ENCODE measurements at places on chromosomes 3 and 15.

GRCh38 chr3:185532901-185533300, 19.5 kb downstream of the LIPH start:
- no peak for DNase-seq

GRCh38 chr3:117873249-117873600, 1161.4 kb downstream of the IGSF11 start:
- DNase-seq: no peak

- no peak for DNase-seq
Observed at GRCh38 chr3:66035763-66036477, 2.8 kb downstream of the MAGI1 start.

DNA sequence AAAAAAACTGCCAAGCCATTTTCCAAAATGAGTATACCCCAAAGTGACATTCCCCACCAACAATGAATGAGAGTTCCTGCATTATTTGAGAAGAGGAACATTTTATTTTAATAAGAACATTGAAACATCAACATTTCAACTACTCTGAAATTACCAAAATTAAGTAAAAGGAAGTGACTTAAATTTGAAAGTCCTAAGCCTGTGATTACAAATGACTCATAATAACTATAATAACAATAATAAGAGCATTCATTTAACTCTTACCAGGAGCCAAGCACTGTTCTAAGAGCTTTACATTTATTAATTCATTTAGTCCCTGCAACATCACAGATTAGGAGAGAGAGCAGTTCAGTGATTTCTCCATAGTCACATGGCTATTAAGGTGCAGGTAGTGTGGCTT, 32.4 kb downstream of the LRRC28 start:
- no peak for DNase-seq

DNA sequence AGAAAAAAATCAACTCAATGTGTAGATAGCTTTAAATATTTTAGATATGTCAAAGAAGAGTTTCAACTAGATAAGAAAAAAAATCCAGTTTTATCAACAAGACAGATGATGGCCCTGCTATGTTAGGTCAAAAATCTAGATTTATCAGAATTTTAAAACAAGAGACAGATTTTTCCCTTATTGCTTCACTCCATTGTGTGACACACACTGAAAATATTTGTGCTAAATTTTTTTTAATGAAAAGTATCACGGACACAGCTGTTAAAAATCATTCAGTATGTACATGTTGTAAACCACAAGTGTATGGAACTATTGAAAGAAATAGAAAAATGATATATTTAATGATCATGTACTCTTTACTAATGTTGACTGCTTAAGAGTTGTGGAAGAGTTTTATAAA, 43.6 kb downstream of the FOXB1 start:
- DNase-seq: no peak

DNA sequence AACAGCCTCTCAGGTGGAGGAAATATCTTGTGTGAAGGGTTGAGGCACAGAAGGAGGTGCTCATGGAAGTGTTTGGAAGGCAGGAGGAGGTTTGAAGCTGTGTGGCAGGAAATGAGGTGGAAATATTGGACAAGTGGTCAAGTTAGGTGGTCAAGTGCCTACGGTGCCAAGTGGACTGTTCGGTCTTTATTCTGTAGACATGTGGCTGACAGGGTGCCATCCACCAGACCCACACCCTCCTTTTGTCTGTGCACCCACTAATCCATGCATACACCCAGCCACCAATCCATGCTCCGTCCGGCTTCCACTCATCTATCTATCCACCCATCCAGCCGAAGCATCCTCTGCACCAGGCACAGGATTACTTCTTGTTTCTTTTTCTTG, 2.2 kb downstream of the SLC6A20 start:
- no peak for DNase-seq

DNA sequence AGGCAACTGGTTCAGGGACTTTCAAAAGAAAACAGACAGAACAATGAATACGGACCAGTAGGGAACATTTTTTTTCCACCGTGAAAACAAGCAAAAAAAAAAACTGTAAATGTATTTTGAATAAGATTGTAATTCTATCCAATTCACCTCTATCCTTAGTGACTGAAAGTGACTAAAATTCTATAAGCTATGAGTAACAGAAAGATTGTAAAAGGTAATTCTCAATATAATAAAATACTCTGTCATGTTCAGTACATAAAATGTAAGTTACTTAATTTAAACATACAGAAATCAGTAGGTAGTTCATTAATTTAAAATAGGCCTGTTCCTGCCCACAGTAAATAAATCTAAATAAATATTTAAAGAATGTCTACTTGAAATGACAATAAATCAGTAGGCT, 368.2 kb upstream of the ARHGEF26 start:
- no peak for DNase-seq

- DNase-seq: no peak
Observed at GRCh38 chr15:68184616-68185480, 20.3 kb downstream of the CALML4 start.

DNA sequence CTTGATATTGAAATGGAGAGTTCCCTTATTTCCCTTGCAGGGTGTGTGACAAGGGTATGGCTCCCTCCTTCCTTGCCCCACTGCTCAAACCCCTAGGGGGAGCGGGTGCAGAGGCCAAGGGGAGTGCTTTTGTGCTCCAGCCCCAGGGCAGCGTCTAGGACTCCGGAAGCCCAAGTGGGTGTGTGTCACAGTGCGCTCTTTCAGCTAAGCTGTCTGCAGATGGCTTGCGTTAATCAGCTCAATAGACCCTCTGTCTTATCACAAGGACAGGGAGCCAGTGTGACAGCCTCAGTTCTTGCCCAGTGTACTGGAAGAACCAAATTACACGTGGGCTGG, 523.6 kb upstream of the LMCD1 start:
- DNase-seq: no peak

GRCh38 chr3:132293251-132293650, 24.0 kb upstream of the ACP3 start:
- no peak for DNase-seq

GRCh38 chr3:33758864-33759263, 39.6 kb upstream of the PDCD6IP start:
- no peak for DNase-seq

DNA sequence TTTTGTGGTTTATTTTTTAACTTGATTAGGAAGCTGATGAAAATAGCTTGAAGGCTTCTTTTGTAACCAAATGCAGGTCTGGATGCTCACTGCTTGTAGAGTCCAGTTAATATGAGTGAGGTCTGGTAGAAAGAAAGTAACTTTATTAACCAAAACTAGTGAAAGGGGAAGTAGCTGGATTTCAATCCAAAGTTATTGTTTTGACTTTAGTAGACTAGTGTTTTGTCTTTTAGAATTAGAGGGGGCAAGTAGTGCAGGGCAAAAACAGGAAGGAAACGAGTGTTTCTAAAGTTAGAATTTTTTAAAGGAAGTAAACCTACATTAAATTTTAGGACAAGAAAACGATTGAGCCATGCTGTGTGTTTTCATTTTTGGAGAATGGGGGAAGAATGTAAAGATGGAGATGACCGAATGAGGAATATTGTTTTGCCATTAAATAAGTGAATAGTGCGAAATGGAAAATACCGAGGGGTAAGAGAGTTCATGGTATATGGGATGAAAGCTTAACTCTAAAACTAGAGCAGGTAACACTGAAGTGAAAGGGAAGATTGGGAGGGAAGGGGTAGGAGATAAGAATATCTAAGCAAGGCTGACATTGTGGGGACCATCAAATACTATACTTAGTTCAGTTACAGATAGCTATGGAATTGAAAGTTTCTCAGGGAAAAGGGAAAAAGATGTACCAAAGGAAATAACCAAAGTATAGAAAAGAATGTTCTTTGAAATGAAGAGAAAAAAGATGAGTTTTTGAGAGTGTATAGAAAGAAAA, 40.0 kb downstream of the USP3 start:
- DNase-seq: no peak

DNA sequence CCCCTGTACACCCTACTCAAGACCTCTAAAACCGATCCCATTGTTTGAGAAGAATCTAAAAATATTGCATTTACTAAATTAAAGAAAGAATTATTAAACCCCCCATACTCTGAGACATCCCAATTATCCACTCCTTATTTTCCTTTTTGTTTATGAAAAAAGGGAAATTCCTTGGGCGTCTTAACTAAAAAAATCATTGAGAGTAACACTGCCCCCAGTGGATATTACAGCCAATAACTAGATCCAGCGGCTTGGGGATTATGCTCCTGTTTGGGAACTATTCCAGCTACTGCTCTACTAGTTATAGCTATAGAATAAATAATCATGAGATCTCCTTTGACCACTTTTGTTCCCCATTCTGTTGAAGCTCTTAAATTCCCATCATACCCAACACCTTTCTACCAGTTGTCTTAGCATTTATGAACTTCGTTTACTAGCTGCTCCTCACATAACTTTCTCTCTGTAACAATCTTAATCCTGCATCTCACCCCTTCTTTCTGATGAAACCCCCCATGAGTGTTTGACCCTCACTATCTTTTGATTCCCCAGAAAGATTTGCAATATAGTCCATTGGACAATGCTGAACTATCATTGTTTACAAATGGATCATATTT, 12.7 kb upstream of the CFAP91 start:
- DNase-seq: no peak

DNA sequence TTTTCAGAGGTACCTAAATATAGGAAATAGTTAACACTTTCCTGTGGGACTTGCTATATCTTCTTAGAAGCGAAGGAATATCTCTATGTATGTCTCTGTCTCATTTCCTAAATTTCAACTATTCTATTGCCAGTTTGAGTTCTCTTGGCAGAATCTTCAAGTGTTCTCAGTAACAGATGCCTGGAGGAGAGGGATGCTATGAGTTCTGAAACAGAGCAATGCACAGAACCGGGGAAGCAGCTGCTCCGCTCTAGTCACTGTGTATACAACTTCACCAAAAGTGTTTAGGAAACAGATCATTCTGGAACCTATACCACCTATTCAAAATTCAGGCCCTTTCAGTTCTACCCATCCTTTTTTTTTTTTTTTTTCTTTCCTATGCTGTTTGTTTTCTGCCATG, 144.6 kb downstream of the RORA start:
- no peak for DNase-seq

DNA sequence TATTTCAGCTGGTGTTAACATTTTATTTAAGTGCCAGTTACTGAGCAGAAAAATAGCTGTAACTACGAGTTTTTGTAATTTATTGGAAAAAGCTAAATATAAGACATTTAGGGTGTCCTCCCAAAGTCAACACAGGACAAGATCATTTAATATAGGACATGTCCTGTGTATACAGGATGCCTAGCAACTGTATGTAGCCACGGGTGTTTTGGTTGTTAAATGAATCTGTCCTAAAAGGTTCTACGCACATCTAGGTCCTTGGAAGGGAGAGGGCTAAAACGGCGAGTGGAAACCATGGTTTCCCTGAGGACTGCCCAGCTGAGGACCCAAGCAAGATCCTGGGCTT, 565 bp upstream of the ZNF621 start:
- no peak for DNase-seq

DNA sequence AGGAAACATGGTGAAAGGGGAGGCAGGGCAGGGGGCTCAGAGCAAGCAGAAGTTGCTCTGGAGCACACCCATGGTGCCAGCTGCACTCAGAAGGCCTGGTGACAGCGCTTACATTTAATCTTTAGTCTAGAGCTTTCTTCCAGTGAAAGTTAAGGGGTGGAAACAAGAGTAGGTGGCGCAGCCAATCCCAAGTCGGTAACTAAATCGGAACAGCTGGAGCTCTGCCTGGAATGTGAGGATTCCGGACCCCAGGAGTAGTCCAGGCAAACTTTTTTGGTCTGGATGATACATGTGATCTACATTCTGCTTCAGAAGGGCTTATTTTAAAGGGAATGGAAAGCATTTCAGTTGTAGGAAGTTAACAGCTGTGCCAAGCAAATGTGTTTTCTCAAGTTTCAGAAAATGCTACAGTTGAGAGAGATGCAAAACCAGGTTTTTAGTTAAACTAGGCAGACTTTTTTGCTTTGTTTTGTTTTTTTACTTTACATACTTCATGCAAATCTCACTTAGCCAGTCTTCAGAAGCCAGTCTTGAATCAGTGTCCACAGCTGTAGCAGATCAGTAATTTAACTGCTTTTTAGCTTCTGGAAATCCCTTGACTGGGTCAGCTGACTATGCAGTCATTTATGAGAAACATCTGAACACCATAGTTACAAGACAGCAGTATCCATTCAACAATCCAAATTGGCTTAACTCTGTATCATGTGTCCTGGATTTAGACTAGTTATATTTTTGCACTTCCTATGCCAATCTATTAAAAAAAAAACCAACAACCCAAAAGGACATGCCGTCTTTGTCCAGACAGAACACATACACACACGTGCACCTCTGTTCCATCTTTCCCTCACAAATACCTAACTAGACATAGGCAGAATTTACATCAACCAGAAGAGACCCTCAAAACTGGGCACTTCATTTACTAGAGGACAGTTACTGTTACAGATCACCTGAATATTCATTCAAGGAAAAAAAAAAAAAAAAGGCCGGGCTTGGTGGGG, 33.2 kb downstream of the ZNF106 start:
- no peak for DNase-seq

DNA sequence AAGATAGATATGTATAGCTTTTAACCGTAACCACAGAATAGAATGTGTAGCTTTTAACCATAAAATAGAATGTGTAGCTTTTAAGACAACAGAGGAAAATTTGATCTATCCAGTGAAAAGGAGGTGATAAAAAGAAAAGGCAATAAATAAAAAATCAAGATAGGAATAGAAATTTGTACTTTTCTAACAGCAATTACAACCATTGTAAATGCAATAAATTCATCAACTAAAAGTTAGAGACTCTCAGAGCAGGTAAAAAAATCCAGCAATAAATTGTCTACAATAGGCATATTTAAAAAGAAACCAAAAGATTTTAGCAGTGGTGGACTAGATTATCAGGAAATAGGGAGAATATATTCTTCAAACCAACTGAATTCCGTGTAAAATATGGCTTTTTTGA, 63.8 kb upstream of the ABHD2 start:
- no peak for DNase-seq

- DNase-seq: peak; percentile 60
Observed at GRCh38 chr15:93088200-93088980, 621 bp downstream of the RGMA start.

- no peak for DNase-seq
Observed at GRCh38 chr3:171187706-171188290, 161.3 kb upstream of the SLC2A2 start.

DNA sequence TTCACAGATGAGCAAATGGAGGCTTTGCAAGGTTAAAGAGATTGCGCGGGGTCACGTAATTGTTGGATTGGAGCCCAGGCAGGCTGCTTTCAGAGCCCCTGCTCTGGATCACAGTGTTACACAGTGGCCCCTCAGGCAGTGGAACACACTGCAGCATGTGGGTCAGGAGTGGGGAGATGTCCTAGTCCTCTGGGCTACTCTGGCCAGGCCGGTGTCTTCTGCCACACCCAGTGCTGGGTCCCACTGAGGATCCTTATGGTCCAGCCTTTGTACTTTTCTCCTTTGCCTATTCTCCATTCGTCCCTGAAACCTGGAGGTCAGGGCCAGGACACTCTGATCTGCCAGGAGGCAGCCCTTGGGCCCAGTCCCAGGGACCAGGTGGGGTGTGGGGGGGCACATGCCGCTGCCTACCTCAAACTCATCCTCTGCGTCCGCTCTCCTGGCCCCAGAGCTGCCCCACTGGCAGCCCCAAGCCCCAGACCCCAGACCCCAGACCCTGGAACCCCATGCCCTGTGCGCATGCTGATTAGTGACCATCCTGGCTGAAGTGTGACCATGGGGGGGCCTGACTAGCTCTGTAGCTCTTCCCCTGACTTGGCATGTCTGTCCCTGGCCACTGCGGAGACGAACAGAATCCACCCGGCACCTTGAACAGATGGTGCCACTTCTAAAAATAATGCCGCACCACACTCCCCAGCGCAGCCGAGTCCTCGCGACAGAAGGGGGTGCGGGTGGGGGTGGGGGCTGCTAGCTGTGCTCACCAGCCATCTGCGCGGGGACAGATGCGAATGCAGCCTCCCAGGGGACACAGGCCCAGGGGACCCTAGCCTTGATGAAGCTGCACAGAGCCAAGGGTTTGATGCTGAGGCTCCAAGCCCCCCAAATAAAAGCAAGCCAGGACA, 41.6 kb downstream of the ATP2B2 start:
- DNase-seq: no peak
